ENCODE measurements at places on chromosomes 1 and 21. TPM values are rescaled to one million over a fixed set of nuclear protein-coding genes. Genes with fewer than 3 reads are reported as not detected.

- no peak for DNase-seq
Measured at GRCh38 chr1:154845879-154846278, 24.2 kb downstream of the KCNN3 start.

GRCh38 chr1:154431586-154432373, 26.6 kb downstream of the IL6R start:
- DNase-seq: peak; percentile 90

DNA sequence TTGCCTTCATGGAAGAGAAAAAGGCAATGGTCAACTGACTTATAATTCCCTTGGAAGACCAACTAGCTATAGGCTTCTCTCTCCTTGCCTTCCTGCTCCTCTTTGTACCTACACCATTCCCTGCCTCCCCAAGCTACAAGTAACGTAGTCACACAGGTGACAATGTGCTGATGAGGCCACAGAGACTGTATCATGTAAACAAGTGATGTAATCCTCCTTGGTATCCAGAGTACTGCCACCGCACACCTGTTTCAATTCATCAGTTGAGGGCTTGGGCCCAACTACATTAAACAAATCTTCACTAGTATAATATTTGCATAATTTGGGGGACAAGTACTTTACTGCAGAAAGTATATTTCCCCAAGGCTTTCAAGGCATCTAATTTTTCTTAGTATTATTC, 76.4 kb upstream of the SCYL3 start:
- DNase-seq: no peak

Gene LRRC38
- not detected for total RNA-seq

Gene TAL1
- not detected for total RNA-seq

- no peak for DNase-seq
Measured at GRCh38 chr1:16015960-16016901, 1.6 kb downstream of the HSPB7 start.

Gene ETNK2
- total RNA-seq: 22.2 TPM
